ENCODE measurements at places on chromosomes 2 and 18.
A peak's percentile ranks its signal among the peaks of the same experiment; 100 is the strongest.

- no peak overlapping the region for H3K4me3 ChIP-seq
- H3K4me1 ChIP-seq, result peaks cover 14% of the 10 kb centered on the region
- H3K36me3 ChIP-seq, result peaks cover 58% of the 10 kb centered on the region
- H3K27me3 ChIP-seq, result no peaks in the 10 kb centered on the region
Observed at GRCh38 chr2:88032070-88032702, 15.8 kb upstream of the RNU2-63P start.

GRCh38 chr2:134137182-134137611 is 116.7 kb upstream of the MGAT5 start:
- peaks cover 23% of the 10 kb centered on the region for H3K36me3 ChIP-seq
- peak overlapping the region; percentile 84 for H3K27ac ChIP-seq
- peak overlapping the region; percentile 50 for H3K4me3 ChIP-seq

GRCh38 chr2:230441227-230441897 is 25.4 kb downstream of the SP100 start:
- H3K27me3 ChIP-seq, result no peaks in the 10 kb centered on the region
- H3K27ac ChIP-seq, result peak overlapping the region; percentile 87
- H3K4me1 ChIP-seq, result peaks cover 58% of the 10 kb centered on the region
- peaks cover 77% of the 10 kb centered on the region for H3K36me3 ChIP-seq

- peaks cover 17% of the 10 kb centered on the region for H3K4me1 ChIP-seq
- no peaks in the 10 kb centered on the region for H3K27me3 ChIP-seq
- H3K27ac ChIP-seq, result no peak overlapping the region
Observed at GRCh38 chr2:241357531-241357930, 1.4 kb downstream of the FARP2 start.

- H3K36me3 ChIP-seq, result no peaks in the 10 kb centered on the region
- H3K27me3 ChIP-seq, result peaks cover 30% of the 10 kb centered on the region
- peaks cover 17% of the 10 kb centered on the region for H3K4me1 ChIP-seq
- DNase-seq, result no peak
- no peak overlapping the region for H3K27ac ChIP-seq
Observed at GRCh38 chr2:105541189-105542050, 142.6 kb upstream of the FHL2 start.

DNA sequence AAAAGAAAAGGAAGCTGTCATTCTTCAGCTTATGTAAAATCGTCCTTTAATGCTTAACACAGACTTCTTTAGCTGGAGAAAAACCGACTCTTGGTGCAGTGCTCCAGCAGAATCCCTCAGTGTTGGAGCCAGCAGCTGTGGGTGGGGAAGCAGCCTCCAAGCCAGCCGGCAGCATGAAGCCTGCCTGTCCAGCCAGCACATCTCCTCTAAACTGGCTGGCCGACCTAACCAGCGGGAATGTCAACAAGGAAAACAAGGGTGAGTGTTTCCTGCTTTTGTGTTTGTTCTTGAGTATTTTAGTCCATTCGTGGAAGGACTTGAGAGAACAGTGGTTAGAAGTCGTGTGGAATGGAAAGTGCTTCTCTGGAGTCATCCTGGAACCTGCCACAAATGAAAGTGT is 38.9 kb downstream of the KDM3A start:
- H3K36me3 ChIP-seq, result peaks cover 85% of the 10 kb centered on the region
- H3K27ac ChIP-seq, result no peak overlapping the region
- H3K4me3 ChIP-seq, result no peak overlapping the region
- DNase-seq, result no peak

DNA sequence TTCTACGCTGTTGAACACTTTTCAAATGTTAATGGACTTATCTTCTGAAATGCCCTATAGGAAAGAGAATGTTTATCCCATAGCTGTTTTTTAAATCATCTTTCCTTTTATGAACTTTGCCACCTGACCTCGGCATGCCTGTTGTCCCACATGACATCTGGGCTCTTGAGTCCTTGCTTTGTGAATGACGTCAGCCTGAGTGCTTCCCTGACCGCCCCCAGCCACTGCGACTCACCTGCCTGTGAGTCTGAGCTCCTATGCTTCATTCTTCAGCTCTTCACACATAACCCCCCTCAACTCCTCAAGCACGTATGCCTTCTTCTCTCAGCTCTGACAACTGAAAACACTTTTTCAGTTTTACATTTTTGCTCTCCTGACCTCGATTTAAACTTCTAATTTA is 166.8 kb downstream of the DCDC2C start:
- H3K36me3 ChIP-seq, result no peaks in the 10 kb centered on the region
- H3K4me1 ChIP-seq, result no peaks in the 10 kb centered on the region
- DNase-seq, result no peak
- no peaks in the 10 kb centered on the region for H3K27me3 ChIP-seq

GRCh38 chr2:80545420-80546210 is 241.1 kb upstream of the LRRTM1 start:
- no peaks in the 10 kb centered on the region for H3K27me3 ChIP-seq
- no peaks in the 10 kb centered on the region for H3K4me1 ChIP-seq
- H3K4me3 ChIP-seq, result no peak overlapping the region
- DNase-seq, result no peak
- no peaks in the 10 kb centered on the region for H3K36me3 ChIP-seq
- H3K27ac ChIP-seq, result no peak overlapping the region

DNA sequence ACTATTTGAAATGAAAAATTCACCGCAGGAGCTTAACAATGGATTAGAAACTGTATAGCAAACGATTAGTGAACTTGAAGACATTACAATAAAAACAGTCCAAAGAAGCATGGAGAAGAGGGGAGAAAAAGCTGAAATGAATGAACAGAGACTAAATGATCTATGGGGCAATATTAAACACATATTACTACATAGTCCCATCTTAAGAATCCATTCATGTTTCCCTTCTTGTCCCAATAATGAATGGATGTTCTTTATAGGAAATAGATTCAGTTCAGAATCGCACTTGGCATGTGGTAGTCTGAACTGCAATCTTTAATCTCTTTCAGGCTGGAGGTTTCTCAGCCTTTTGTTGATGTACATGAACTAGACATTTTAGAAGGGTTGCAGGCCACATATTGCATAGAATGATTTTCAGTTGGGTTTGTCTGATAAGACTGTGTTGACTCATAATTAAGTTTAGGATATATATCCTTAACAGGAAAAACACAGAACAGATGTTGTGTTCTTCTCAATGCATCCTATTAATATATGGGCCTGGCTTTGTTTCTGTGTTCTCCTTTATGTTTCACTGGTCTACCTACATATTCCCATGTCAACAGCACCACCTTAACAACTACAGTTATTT is 27.9 kb downstream of the CCDC88A start:
- H3K27ac ChIP-seq, result no peak overlapping the region
- H3K27me3 ChIP-seq, result no peaks in the 10 kb centered on the region
- DNase-seq, result no peak
- H3K4me3 ChIP-seq, result no peak overlapping the region

DNA sequence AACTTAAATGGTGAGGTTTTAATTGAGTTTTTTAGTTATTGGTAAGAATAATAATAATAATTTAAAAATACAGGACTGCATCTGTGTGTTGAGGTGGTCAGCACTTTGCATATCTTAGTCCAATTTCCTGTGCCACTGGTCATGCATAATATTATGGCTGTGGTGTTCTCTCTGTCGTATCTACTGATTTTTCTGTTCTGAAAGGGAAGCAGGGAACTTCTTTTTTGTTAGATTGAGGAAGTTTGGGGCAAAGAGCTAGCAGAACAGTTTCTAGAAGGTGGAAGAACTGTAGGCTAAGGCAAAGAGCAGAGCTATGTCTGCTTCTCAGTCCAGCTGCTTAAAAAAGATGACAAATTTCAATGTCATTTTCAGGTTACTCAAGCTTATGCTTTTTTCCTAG is 74.3 kb downstream of the XRCC5 start:
- H3K4me3 ChIP-seq, result no peak overlapping the region
- H3K36me3 ChIP-seq, result peaks cover 54% of the 10 kb centered on the region
- no peak overlapping the region for H3K27ac ChIP-seq
- H3K27me3 ChIP-seq, result no peaks in the 10 kb centered on the region
- no peak for DNase-seq

- H3K4me1 ChIP-seq, result no peaks in the 10 kb centered on the region
- H3K36me3 ChIP-seq, result no peaks in the 10 kb centered on the region
Observed at GRCh38 chr18:68298330-68298729, 416.6 kb downstream of the TMX3 start.

- H3K27me3 ChIP-seq, result peaks cover 62% of the 10 kb centered on the region
- DNase-seq, result peak; percentile 90
- H3K36me3 ChIP-seq, result no peaks in the 10 kb centered on the region
Observed at GRCh38 chr2:156332534-156333273, at the start of gene NR4A2. NR4A2 (minus strand) TSS chr2:156332721; CDS start chr2:156330186, 2,535 bp downstream.

DNA sequence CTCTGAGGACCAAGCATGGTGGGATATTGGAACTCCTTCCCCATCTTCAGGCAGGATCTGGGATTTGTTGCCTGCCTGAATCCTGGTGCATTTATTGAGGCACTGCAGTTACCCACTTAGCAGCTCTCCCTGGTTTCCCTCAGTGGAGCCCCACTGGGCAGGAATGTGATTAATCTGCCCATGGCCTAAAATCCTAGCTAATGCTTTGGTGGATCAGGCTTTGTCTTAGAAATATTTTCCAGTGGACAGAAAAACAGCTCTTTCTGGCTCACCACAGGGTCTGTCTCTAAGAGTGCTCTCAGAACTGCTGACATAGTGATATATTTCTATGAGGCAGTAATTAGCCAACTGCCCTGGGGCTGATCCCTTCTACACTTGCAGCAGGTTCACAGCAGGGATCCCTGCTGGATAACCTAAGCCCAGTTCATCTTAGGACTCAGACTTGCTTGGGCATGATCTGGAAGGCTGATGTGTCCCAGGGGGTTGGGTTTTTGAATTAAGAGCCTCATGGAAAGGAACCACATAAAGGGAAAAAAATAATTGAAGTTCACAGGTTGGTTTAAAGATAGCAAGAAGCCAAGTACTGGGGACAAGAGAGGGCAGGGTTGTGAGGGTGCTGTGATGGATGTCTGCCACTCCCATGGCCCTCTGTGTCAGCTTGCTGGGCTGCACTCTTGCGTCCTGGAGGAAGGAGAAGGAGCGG is 44.3 kb upstream of the ZDBF2 start:
- no peak overlapping the region for H3K4me3 ChIP-seq
- H3K4me1 ChIP-seq, result peaks cover 3% of the 10 kb centered on the region
- H3K27me3 ChIP-seq, result peaks cover 11% of the 10 kb centered on the region
- no peak for DNase-seq
- H3K36me3 ChIP-seq, result no peaks in the 10 kb centered on the region

- peaks cover 44% of the 10 kb centered on the region for H3K27me3 ChIP-seq
- peak within 1 kb of the TSS; percentile 67 for H3K27ac ChIP-seq
- H3K4me1 ChIP-seq, result peaks cover 32% of the 10 kb centered on the region
- peak; percentile 42 for DNase-seq
- H3K36me3 ChIP-seq, result peaks cover 8% of the 10 kb centered on the region
Observed at GRCh38 chr18:55588111-55588869, at the start of gene TCF4. TCF4 (minus strand) TSS chr18:55588192; CDS start chr18:55587116, 1,076 bp downstream.

- H3K4me3 ChIP-seq, result no peak overlapping the region
- no peaks in the 10 kb centered on the region for H3K4me1 ChIP-seq
- no peak for DNase-seq
- H3K27ac ChIP-seq, result no peak overlapping the region
- H3K27me3 ChIP-seq, result no peaks in the 10 kb centered on the region
Observed at GRCh38 chr2:123080331-123080730, 944.8 kb upstream of the CNTNAP5 start.

- H3K4me3 ChIP-seq, result no peak overlapping the region
Observed at GRCh38 chr2:193847991-193848390, 1653.3 kb upstream of the TMEFF2 start.

DNA sequence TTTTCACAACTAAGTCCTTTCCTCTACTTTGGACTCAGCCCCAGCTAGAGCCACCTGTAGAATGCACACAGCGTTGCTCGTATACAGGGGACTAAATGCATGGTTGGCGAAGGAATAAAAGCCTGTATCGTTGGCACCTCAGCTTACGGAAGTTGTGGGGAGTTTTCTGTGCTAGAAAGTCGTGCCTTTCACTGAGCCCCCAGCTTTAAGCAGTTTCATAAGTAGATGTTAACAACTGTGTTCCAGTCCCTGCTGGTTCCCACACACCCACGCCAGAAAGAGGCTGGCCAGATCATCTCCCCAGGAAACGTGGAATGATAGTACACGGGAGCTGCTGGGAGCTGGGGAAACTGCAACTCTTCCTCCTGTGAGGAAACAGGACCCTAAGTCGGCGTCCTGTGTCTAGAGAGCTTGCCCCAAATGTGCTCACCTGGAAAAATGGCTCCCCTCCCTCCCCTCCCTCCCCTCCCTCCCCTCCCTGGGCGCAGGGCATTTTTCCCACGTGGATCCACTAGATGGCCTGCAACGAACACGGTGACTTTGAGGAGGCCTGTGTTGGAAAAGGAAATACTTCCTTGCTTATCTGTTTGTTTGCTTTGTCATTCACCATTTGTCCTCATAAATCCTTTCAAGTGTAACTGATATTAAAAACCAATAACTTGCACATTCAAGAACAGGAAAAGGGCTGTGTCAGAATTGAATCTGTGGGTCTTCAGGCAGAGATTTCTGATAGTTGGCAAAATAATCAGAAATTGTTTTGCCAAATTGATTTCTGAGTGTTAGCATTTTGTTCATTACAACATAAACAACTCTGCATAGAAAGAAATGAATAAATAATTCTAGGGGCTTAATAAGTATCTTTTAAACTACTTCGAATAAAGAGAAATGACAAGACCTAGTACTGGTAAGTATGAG is 43.9 kb upstream of the RFX8 start:
- H3K4me1 ChIP-seq, result peaks cover 36% of the 10 kb centered on the region
- no peak overlapping the region for H3K4me3 ChIP-seq
- H3K36me3 ChIP-seq, result peaks cover 5% of the 10 kb centered on the region
- no peak overlapping the region for H3K27ac ChIP-seq
- DNase-seq, result no peak

DNA sequence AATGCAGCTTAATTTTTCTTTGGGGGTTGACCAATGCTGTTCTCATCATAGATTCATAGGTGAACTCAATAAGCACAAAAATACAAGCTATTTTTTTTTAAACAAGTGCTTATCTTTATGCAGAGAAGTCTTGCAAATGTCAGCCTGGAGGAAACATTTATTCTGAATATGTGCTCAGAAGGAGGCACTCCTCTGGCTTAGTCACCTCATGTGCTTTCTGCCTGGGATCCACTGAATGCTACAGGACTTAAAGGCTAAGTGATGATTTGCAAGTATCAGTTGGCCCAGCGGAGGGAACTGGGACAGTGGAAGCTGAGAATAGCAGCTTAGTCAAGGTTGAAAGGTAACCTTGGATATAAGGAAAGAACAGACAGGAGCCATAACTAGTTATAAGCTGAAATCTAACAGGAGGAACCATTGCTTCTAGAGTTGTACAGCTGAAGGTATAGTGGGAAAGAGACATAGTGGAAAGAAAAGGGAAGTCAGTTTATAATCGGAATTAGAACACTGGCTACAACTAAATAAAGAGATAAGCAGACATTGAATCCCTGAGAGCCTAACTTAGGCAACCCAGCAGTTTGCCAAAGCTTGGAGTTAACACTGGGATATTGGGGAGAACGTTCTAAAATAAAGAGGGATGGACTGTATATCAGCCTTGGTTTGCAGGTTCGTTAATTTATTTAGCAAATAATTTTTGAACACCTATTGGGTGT is 488.7 kb downstream of the SUCLG1 start:
- no peaks in the 10 kb centered on the region for H3K4me1 ChIP-seq
- no peak overlapping the region for H3K4me3 ChIP-seq
- DNase-seq, result no peak
- no peaks in the 10 kb centered on the region for H3K36me3 ChIP-seq
- H3K27ac ChIP-seq, result no peak overlapping the region
- H3K27me3 ChIP-seq, result no peaks in the 10 kb centered on the region

- no peaks in the 10 kb centered on the region for H3K27me3 ChIP-seq
- no peaks in the 10 kb centered on the region for H3K4me1 ChIP-seq
- no peak overlapping the region for H3K27ac ChIP-seq
- no peak for DNase-seq
Observed at GRCh38 chr2:149021271-149021719, 17.2 kb upstream of the LYPD6B start.

GRCh38 chr2:203600286-203600685 is 65.2 kb upstream of the RAPH1 start:
- H3K27ac ChIP-seq, result no peak overlapping the region
- H3K36me3 ChIP-seq, result no peaks in the 10 kb centered on the region
- peaks cover 19% of the 10 kb centered on the region for H3K27me3 ChIP-seq
- no peak for DNase-seq
- no peak overlapping the region for H3K4me3 ChIP-seq

All from activated naive CD4-positive, alpha-beta T cell treated with anti-CD3 and anti-CD28 coated beads, Interleukin-2, amount 10 ng/mL, durations not matched to agents 7 days and 5 days (primary cell).